NCI-H82 (cell line): ENCODE measurements at places on chromosomes 7 and 10.

- DNase-seq, result no peak
These were observed 4.9 kb upstream of the ADIRF start for GRCh38 chr10:86963341-86963919.

GRCh38 chr10:102674566-102674965 is 30.3 kb downstream of the TRIM8 start:
- peak; percentile 14 for DNase-seq

GRCh38 chr7:19079066-19079465 is 38.4 kb downstream of the TWIST1 start:
- DNase-seq, result no peak

- no peak for DNase-seq
These were observed 192.5 kb upstream of the SEMA3C start for GRCh38 chr7:81111358-81111757.

- no peak for DNase-seq
These were observed 73.7 kb downstream of the MYL10 start for GRCh38 chr7:101555269-101555920.

DNA sequence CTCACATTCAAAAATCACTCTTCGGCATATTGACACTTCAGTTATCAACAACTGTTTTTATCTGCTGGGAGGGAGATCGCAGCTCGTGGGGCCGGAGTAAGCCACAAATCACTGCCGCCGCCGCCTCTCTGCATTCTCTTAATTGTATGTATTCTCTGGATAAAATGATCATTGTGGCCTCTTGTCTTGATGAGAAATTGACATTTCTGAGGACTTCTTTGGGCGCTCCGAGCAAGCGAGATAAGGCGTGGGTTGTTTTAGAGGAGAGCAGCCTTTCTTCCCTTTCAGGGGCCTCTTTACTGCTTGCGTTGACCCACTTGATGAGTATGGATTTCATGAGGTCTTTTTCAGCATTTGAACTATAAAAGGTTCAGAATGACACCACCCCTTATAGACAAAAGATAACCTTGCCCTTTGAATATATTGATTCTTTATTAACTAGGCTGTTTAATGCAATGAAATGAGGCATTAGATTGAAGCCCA is 130.6 kb downstream of the EBF3 start:
- DNase-seq, result no peak

- DNase-seq, result no peak
These were observed 19.8 kb downstream of the DNAJB12 start for GRCh38 chr10:72334825-72335393.
